ENCODE measurements at places on chromosomes 16 and 17.

- DNase-seq, result no peak
Measured at GRCh38 chr16:70777973-70778406, 23.0 kb downstream of the VAC14 start.

GRCh38 chr16:50861451-50861850, 119.6 kb downstream of the CYLD start:
- DNase-seq, result no peak

DNA sequence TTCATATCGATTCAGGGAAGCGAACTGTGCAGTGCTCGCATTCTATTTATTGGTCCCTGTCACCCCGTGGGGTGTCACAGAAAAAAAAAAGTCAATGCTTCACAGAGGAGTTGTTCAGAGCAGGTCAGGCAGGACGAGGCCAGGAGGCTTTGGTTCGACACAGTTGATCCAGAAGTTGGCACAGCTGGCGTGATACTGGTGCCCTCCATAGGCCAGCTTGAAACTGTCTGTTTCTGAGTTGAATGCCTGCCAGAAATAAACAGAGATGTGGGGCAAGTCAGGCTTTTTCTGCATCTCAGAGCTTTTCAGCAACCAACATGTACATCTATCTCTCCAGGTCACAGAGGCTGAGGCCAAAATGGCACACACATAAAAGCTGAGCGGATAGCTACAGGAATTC, 29.1 kb downstream of the DUSP14 start:
- no peak for DNase-seq

DNA sequence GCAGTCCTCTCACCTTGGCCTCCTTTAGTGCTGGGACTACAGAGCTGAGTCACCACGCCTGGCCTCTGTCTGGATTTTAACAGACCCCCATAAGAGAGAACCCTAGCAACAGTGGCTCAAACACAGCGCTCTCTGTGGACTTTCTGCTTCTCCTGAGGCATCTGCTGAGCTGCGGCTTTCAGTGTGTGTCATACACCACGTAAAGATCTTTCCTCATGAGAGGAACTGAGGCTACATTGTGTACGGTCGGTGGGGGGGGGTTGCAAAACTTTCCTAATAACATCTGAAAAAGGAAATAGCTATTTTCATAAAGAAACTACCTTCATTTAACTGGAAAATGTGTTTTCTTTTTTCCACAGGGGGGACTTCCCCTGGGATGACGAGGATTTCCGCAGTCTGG, 32.9 kb downstream of the DEF8 start:
- no peak for DNase-seq

DNA sequence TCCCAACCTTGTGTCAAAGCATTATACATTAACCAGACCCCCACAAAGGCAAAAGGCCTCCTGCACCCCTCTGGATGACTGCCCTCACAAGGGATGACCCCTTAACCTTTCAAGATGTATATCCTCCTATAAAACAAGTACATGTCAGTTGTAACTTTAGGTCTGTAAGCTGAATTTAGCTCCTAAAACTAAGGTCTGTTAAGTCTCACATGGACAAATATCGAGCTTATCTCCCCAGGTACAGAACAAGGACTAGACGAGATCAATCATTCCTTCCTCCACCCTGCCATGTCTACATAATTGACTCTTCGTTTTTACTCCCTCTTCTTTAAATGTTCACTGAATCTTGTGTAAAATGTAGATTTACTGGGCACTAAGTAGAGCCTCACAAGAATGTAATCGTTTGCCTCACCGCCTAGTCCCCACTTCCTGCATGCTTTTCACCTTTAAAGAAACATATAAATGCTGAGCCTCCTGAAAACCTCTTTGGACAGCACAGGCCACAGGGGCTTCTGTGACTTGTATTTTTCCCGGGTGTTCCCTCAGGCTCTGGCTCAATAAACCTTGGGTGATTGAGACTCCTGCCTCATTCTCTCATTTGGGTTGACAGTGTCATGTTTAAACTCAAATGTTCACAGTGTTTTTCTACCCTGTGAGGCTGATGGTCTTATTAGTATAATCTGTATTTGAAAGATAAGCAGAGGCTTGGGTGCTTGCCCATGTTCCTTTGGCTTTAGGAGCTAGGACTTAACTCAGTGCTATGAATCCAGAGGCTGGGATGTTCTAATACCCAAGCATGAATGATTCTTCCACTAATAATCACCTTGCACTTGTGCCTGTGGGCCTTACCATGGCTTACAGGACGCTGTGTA, 37.6 kb downstream of the MMD start:
- DNase-seq, result no peak

- DNase-seq, result peak; percentile 30
Measured at GRCh38 chr17:56478836-56479447, 114.6 kb upstream of the NOG start.

DNA sequence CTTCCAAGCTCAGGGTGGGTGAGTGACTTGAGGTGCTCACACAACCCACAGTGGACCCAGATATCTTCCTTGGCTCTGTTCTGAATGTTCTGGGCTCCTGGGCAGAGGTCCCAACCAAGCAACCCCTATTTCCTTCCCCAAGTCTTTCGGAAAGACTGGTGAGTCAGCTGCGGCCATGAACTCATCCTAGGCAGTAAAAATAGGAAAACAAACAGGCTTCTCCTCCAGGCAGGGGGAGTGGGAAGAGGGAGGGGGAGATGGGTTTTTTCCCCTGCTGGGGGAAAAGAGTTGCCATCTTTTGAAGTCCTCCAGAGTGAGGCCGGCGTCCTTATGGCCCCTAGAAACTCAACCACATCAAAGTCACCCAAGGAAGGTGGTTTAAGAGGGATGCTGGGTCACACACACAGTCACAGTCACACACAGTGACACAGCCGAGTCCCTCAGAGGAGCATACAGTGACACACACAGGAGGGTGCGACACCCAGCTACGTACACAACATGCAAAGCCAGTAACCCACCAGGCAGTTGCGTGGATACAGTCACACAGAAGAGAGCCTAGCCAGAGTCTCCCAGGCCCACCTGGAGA, 16.0 kb upstream of the DLX4 start:
- DNase-seq, result peak; percentile 49

GRCh38 chr17:43576563-43577229, 30.6 kb upstream of the ETV4 start:
- peak; percentile 92 for DNase-seq

- DNase-seq, result no peak
Measured at GRCh38 chr16:84825896-84826557, 6.2 kb downstream of the CRISPLD2 start.

GRCh38 chr17:15171167-15172047, 93.7 kb downstream of the PMP22 start:
- peak; percentile 75 for DNase-seq
